ENCODE measurements at places on chromosomes 12 and 14.

GRCh38 chr14:90114554-90114953 lies 52.8 kb downstream of the KCNK13 start:
- no peak for DNase-seq

DNA sequence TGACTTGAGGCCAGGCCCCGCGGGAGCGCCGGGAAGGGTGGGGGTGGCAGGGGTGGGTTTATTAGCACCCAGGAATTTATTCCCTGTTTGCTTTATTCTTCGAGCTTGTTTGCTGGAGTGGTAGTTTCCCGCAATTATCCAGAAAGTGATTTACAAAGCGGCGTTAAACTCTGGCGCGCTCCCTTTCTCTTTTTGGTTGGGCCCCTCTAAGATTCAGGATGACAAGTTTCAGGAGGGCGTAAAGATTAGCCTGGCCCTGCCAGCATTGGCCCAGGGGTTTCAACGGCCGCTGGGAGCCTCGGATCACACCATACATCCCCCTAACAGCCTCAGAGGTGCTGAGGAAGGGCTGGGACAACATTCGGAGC lies 444 bp upstream of the NKX2-8 start:
- DNase-seq, result no peak

DNA sequence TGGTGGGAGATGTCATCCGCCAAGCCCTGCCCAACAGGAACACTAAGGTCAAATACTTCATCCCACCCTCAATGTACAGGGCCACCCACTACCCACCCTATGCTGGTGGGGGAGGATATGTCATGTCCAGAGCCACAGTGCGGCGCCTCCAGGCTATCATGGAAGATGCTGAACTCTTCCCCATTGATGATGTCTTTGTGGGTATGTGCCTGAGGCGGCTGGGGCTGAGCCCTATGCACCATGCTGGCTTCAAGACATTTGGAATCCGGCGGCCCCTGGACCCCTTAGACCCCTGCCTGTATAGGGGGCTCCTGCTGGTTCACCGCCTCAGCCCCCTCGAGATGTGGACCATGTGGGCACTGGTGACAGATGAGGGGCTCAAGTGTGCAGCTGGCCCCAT lies 3.5 kb downstream of the B3GNT4 start:
- DNase-seq, result no peak

DNA sequence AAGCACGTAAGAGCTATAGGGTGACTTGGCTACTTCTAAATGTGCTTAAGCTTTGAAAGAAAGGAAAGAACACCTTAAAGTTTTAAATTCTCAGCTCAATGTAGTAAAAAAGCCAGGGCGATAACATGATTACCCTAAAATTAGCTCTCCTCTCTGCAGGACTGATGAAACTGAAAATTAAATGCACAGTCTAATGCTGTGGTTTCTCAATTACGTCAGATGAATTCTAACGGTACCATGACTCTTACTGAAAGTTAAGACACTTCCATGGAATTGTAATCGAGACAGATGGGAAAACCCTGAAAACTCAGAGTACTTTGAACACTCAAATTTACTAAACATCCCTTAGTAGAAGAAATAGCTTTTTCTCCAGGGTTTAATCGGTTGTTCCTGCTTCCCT lies 25.9 kb upstream of the PRKD1 start:
- DNase-seq, result no peak

GRCh38 chr14:78403278-78403815 lies 233.2 kb downstream of the NRXN3 start:
- peak; percentile 23 for DNase-seq

GRCh38 chr14:61374284-61374683 lies 52.9 kb downstream of the PRKCH start:
- no peak for DNase-seq

DNA sequence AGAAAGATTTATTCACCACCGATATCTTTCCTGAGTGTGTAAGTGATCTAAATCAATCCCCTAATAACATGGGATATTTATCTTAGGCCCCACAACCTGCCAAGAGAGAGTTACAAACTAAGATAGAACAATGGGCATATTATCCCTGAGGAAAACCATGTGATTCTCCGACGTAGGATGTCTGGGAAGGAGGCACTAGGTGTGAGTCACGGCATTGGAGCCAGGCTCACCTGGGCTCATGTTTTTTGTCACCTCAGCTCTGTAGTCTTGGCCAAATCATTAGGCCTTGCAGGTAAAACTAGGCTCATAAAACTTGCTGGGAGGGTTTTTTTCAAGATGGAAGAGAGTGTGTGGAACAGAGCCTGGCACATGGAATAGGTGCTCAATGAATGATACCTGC lies 129.7 kb upstream of the PLEKHG7 start:
- DNase-seq, result no peak

GRCh38 chr12:15180325-15180724 lies 40.9 kb downstream of the RERG start:
- DNase-seq, result no peak

DNA sequence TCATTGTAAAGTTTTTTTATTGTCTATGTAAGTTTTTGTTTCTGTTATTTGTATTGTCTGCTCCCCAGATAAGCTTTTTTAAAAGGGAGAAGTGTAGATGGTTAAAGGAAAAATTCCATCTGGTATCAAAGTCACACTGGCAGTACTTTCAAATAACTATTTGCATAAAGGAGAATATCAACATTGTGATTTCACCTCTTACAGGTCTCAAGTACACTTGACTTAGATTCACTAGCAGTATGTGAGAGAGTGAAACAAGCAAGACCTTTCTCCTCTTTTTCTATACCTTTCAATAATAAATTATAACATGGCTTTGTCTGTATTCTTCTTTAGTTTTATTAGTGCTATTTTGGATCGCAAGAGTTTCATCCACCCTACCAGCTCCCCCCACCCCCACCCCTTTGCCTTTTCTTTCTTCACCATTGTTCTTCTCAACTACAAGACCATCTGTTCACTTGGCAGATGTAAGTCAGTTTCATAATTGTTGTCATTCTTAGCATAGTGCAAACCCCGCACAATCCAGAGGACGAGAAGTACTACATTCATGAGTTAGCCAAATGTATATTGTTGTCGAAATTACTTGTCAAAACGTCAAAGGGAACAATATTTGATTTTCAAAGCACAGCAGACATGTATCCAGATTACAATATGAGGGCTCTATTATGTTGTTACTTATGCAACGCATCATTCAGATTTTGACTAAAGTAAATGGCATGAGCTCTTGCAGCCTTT lies 602.7 kb upstream of the FLRT2 start:
- DNase-seq, result peak; percentile 68

GRCh38 chr14:102532204-102532658 lies 22.7 kb upstream of the ANKRD9 start:
- peak; percentile 24 for DNase-seq

GRCh38 chr14:86933460-86933859 lies 1059.5 kb downstream of the GALC start:
- no peak for DNase-seq

- peak; percentile 84 for DNase-seq
These were observed 236.2 kb upstream of the KRR1 start for GRCh38 chr12:75747572-75748021.

- no peak for DNase-seq
These were observed 4.4 kb upstream of the ZBTB39 start for GRCh38 chr12:57010627-57011247.

DNA sequence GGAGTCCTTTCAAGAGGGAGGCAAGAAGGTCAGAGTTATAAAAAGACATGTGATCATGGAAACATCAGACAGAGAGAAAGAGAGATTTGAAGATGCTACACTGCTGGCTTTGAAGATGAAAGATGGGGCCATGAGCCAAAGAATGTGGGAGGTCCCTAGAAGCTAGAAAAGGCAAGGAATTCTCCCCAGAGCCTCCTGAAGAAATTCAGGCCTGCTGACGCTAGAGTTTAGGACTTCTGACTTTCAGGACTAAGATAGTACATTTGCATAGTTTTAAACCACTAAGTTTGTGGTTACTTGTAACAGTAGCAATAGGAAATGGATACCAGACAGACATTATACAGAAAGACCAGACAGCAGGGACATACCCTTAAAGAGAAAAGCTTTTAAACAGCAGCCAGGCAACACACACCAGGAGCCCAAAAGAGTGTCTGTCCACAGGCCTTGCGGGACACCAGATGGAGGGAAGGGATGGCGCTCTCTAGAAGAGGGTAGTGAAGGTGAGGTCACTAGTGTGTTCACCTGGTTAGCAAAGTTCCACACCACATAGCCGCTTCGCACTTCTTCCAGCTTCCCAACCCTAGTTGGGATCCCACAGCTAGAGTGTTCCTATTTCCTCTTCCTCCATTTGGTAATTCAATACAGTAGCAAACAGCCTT lies 29.7 kb upstream of the CEBPE start:
- peak; percentile 62 for DNase-seq

DNA sequence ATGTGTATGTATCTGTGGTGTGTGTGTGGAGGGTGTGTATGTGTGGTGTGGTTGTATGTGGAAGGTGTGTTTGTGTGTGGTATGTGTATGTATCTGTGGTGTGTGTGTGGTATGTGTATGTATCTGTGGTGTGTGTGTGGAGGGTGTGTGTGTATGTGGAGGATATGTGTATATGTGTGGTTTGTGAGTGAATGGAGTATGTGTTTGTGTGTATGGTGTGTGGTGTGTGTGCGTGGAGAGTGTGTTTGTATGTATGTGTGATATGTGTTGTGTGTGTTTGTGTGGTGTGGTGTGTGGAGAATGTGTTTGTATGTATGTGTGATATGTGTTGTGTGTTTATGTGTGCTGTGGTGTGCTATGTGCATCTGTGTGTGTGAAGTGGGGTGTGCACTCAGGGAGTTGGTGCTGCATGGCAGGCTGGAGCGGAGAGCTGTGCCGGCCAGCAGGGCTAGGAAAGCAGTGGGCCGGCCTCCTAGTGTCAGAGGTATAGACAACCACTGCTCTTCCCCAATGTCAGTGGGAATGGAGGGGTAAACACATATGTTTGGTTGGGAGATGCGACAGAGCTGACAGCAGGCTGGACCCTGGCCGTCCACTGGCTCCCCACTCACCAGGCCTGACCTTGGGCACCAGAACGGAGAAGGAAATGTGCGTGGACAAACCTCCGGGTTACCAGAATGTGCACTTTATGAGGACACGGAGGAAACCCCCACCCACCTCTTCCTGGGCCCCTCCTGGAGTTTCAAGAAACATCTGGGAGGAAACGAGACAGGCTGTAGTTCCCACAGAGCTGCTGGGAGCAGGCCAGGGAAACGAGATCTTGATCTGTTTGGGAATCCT lies 60.7 kb downstream of the CLMN start:
- DNase-seq, result no peak

GRCh38 chr12:67254372-67255026 lies 14.7 kb upstream of the CAND1 start:
- no peak for DNase-seq

DNA sequence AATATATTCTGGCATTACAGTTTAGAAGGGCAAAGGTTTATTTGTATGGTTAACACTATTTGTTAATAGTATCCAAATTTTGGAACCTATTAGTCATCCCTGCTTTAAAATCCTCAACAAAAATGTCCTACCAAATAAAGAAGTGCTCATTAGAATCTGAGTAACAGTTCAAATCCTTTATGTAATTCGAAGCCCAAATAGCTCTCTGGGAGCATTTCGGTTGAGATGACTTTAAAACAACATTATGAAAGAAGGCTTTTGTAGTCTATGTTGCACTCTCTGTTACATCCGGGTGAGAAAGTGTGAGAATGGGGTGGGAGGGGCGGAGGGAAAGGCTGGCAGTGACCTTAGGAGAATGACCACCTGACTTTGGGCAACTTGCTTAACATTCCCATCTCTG lies 59.7 kb downstream of the SLC38A1 start:
- peak; percentile 26 for DNase-seq

- DNase-seq, result no peak
These were observed 60.1 kb upstream of the RESF1 start for GRCh38 chr12:31899109-31899508.

GRCh38 chr14:54444681-54445080 lies 3.5 kb upstream of the CNIH1 start:
- DNase-seq, result peak; percentile 85

DNA sequence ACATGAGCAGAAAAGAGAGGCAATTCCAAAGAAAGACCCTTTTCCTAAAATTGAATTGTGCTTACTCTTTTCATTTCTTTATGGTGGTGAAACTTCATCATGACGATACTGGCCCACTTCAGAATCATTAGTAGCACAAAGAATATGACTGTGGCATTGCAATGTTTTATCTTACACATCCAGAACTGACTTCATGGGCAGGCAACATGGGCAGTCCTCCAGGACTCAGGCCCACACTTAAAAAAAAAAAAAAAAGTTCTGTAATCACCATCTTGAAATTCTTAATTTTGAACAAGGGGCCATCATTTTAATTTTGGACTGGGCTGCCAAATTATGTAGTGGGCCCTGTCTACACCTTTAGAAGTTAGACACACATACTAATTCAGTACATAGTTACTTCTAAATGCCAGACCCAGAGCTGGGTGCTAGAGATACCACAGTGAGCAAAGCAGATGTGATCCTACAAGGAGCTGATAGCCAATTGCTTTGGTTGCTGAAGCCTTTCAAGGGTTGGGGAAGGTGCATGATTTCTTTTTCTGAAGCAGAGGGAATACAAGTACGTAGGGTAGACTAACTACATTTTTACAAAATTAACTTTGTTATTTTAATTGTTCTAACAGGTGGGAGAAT lies 35.2 kb downstream of the HELB start:
- no peak for DNase-seq

DNA sequence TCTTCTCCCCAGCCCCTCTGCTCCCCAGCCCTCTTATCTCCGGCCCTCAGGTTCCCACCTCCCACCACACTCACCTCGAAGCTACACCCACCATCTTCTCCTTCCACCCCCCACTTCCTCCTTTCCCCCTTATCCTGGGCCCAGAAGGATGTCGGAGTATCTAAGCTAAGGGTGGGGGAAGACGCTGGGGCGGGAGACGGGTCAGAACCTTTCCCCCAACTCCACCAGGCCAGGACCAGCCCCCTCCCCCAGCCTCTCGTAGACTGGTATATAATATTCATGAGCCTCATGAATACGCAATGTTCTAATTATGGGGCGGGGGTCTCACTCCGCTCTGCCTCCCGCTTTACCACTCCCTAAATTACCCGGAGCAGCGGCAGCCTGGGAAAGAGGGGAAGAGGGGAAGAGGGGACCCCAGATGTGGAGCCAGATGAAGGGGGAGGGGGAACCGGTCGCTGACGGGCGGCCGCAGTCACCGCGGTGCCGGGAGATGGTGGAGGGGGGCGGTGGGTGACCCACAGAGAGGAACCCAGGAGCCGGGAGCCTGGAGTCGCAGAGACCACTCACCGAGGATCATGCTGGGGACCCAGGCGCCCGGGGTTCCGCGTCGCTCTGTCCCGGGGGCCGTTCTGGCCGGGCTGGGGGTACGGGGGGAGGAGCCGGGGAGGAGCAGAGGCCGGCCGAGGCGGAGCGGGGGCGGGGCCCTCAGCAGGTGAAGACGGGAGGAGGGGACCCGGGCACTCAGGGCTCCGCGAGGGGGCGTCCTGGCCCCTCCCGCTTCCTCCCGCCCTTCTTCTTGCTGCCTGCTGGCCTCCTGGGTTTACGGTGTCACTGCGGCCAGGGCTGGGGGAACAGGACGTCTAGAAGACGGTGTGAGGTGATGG lies 6.4 kb upstream of the ZNF385A start:
- no peak for DNase-seq

DNA sequence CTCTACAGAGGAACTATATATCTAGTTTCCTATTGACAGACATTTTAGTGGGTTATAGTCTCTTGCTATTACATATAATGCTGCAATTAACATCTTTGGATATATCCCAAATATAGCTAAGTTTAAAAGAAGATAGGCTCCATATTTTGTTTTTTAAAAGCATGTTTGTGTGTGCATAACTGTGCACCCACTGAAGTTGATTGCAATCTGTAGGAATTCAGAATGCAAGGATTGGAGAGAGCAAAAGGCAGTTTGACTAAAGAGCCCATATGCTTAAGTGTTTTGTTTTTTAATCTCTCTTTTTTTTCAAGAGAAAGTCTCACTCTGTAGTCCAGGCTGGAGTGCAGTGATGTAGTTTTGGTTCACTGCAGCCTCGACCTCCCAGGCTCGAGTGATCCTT lies 9.4 kb upstream of the ABCD4 start:
- no peak for DNase-seq
